ELR (cell line): ENCODE measurements at places on chromosomes 3 and 15.

- DNase-seq, result no peak
These were observed 88.8 kb upstream of the CHD2 start for GRCh38 chr15:92811148-92811913.

- DNase-seq, result no peak
These were observed 4.4 kb upstream of the ACAP2 start for GRCh38 chr3:195447201-195447600.

DNA sequence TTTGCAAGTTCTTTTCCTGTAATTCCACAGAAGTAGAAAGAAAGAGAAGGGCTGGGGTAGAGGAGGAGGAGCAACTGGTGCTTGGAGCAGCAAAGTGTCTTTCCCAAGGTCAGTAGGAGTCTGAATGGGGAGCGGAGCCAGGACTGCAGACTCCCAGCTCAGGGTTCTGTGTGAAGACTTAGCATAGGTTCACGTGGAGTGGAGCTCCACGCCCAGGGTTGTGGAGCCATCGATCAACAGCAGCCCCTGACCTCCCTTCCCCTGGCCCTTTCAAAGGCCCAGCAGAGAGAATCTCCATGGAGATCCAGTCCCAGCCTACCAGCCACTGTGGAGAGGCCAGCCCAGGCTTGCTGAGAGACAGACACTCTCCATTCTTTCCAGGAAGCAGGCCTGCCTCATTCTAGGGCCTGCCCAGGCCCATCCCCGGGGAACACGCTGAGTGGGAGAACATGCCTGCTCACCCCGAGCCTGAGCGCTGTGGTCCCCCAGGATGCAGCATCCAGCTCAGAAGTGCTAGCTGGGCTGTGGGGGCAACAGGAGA is 62.1 kb downstream of the CORO2B start:
- DNase-seq, result no peak

- DNase-seq, result no peak
These were observed 68.0 kb downstream of the MDFIC2 start for GRCh38 chr3:70244422-70244821.

- no peak for DNase-seq
These were observed 1001.9 kb downstream of the ROBO1 start for GRCh38 chr3:78765671-78766485.

GRCh38 chr3:170621256-170621655 is 35.4 kb upstream of the SLC7A14 start:
- no peak for DNase-seq

DNA sequence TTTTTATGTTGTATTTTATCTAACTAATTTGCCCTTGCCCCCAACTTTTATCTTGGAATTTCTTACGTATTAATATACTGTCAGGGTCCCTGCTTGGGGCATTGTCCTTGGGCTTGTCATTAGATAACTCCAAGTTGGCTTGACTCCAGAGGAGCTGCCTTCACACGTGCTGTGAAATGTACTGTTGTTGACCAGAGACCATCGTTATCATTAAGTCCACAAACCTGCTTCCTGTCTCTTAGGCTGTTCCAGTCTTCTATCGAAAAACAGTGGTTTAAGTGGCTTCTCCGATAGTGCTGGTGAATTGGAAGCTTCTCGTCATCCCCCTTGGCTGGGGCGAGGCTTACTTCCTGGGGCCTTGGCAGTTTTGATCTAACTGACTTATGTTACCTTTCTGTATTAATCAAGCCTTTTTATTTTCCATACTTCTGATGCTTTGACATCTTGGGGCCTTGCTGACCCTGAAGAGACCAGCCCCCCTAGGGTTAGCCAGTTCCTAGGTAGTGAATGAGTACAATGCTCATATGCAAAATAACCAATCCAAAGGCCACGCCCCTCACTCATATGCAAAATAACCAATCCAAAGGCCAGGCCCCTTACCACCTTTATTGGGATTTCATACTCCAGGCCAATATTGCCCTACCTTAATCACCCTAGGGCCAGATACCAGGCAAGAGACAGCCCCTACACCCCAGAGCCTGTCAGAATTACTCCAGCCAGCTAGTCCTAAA is 164.5 kb downstream of the IGF1R start:
- DNase-seq, result no peak

DNA sequence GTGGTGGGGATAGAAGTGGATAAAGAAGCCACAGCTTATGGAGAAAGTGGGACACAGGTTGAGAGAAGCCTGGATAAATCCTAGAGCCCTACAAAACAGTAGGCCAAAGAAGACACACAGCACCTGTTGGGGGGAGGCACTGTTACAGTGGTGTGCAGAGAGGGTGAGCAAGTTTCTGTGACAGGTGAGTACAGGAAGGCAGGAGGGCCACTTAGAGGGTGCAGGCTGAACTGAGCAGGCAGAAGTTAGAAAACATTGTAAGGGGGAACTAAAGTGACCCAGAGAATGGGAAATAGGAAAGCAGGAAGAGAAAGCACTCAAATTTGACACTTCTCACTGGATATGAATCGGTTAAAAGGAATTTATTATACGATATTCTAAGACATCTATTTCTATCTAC is 146.1 kb upstream of the TMCO5A start:
- DNase-seq, result no peak

- peak; percentile 55 for DNase-seq
These were observed 126.7 kb downstream of the SERPINI1 start for GRCh38 chr3:167862104-167862730.

DNA sequence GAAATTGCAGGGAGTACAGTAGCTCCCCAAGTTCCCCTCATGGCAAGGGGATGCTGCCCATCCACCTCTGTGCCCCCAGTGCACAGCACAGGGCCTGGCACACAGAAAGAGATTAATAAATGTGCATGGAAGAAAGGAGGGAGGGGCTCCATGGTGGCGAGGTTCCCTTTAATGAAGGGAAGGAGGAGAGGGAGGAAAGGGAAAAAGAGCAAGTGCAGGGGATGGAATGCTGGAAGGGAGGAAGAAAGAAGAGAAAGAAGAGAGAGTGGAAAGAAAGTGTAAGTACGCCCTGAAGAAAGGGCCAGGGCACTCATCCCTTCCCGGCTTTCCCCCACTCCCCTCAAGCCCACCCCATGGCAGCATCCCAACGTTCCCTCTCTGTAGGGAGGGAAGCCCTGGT is 1.5 kb upstream of the VIPR1 start:
- DNase-seq, result no peak

GRCh38 chr3:175335229-175335628 is 476.1 kb downstream of the NAALADL2 start:
- no peak for DNase-seq

DNA sequence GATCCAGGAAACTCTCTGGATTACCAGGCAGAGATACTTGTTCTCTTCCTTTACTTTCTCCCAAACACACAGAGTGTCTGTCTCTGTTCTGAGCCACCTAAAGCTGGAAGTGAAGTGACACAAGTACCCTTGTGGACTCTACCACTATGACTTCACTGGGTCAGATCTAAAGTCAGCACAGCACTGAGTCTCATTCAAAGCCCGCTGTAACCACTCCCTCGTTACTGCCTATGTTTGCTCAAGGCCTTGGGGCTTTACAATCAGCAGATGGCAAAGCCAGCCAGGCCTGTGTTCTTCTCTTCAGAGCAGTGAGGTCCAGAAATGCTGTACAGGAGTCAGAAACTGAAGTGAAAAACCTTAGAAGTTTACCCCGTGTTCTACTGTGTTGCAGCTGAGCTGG is 588.3 kb upstream of the SEMA6D start:
- DNase-seq, result no peak

DNA sequence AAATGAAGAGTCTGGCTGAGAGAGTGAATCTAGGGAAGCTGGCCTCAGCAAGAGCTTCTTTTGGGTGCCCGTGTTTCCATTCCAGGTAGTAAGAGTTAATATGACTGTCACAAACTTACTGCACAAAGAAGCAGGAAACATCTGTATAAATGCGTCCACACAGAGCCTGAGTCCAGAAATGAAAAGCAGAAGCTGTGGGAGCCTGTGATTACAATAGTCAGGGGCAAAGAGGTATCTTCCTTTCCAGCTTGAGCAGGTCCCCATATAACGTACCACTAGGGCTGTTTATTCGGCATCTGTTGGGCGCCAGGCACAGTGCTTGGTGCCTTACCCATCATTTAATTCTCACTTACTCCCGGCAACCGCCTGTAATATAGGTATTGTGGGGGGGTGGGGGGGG is 40.5 kb upstream of the B3GNT5 start:
- no peak for DNase-seq

DNA sequence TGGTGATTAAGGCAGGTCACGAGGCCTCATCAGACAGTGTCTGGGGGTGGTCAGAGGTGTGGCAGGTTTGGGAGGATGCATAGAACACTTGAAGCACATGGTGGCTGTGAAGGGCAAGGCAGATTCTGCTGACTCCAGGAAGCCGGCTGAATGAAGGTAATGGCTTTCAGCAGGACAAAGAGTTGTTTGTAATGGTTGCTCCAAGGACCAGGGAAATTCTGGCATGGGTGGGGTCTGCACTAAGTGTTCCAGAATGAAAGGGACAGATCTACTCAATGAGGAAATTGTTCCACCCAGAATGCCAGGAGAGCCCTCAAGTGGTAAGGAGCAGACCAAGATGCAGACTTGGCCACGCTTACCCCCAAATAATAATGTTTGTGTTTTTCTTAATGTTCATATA is 70.7 kb upstream of the ACAD9 start:
- no peak for DNase-seq

GRCh38 chr3:136931606-136932005 is 26.2 kb upstream of the IL20RB start:
- DNase-seq, result no peak

- no peak for DNase-seq
These were observed 58.8 kb downstream of the MAP3K13 start for GRCh38 chr3:185421577-185422232.

DNA sequence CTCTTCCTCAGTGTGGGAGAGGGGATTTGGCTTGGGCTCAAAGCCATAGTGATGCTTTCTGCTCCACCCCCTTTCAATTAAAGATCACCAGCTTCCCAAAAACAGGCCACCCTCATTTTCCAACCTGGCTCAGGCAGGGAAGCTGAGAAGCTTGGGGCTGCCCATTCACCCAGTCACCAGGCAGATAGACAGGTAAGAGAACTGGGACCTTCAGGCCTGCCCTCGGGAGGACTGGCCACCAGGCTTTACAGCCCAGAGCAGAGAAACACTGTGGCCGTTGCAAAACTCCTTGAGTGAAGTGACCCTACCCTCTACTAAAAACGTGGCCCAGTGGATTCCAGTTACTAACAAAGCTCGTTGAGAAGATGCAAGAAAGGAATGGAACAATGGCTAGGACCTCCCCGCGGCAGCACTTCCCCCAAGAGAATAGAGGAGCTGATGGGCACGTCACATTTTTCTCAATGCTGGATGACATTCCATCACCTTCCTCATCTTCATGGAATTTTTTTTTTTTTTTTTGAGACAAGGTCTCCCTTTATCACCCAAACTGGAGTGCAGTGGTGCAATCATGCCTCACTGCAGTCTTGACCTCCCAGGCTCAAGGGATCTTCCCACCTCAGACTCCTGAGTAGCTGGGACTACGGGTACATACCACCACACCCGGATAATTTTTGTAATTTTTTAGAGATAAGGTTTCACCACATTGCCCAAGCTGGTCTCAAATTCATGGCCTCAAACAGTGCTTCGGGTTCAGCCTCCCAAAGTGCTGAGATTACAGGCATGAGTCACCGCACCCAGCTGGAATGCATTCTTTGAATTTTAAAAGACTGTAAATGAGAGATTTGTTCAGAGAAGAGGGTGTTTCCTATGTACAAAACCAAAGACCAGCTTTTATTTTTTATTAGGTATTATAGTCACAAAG is 37.9 kb downstream of the LIPC start:
- peak; percentile 90 for DNase-seq

- DNase-seq, result peak; percentile 1
These were observed 90.2 kb downstream of the CERS3 start for GRCh38 chr15:100438570-100438969.

- no peak for DNase-seq
These were observed 21.3 kb downstream of the POC1A start for GRCh38 chr3:52132930-52133329.

- peak; percentile 74 for DNase-seq
These were observed 596.7 kb downstream of the FGF12 start for GRCh38 chr3:192130534-192131132.

DNA sequence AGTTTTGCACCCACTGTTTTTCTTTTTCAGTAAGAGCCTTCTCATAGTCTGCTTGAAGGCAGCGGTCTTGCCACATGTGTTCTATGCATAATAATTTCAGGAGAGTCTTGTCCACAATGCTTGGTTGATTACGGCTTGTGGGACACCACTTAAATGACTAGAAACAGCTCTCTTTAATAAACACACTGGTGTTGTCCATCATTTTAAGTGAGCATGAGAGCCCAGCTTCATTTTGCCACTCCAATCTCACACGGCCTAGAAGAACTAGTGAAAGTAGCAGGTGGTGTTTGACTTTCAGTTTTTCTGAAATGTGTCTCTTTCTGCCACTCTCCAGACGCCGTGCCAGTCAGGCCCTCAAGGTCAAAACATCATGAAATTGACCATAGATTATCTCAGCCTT is 292.1 kb downstream of the LPP start:
- DNase-seq, result no peak

GRCh38 chr15:40161693-40162391 is 973 bp downstream of the BUB1B start:
- no peak for DNase-seq

GRCh38 chr3:196518966-196519717 is 4.0 kb upstream of the SMCO1 start:
- peak; percentile 93 for DNase-seq

- no peak for DNase-seq
These were observed 260.2 kb upstream of the HES1 start for GRCh38 chr3:193875601-193876321.
